Stimulated activated CD4-positive, alpha-beta T cell treated with anti-CD3 and anti-CD28 coated beads, Interleukin-15, amount 100 ng/mL, for 24 hours (primary cell): ENCODE measurements at places on chromosomes 6 and 20.
A peak's percentile ranks its signal among the peaks of the same experiment; 100 is the strongest.

DNA sequence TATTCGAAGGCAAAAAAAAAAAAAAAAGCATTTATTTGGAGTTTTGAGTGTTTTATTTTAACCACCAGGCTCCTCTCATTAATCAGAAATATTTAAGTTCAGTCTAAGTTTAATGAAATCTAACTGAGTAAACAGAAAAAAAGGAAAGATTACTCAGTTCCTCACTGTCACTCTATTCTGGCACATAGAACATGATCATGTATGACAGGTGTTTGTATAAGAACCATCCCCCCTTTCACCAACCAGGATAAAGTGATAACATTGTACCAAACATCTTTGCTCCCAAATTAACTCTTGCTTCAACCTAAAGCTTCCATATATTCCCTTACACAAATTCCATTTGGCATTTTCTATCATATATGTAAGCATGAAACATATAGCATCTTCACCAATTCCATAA, 176.2 kb upstream of the HSF2 start:
- no peak for DNase-seq

DNA sequence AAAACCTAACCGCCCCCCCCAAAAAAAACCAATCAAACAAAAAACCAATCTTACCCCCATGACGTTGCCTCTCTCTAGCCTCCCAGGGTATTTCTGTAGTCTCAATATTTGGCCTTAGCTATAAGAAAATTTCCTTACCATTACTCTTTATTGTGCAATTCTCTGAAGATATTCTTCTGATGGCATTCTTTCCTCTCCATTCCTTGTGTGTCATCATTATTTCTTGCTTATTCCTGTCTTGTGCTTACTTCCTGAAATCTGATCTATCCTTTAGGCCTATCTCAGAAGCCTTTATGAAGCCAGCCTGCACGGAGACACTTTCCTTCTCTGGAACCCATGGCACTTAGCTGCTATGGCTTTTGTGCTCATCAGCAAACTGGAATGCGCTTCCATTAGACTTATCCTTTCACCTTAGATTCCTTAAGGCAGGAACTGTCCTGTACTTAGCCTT, 65.9 kb upstream of the DDR1 start:
- no peak for DNase-seq

- DNase-seq: peak; percentile 6
Observed at GRCh38 chr6:2658788-2659187, 91.9 kb downstream of the MYLK4 start.

DNA sequence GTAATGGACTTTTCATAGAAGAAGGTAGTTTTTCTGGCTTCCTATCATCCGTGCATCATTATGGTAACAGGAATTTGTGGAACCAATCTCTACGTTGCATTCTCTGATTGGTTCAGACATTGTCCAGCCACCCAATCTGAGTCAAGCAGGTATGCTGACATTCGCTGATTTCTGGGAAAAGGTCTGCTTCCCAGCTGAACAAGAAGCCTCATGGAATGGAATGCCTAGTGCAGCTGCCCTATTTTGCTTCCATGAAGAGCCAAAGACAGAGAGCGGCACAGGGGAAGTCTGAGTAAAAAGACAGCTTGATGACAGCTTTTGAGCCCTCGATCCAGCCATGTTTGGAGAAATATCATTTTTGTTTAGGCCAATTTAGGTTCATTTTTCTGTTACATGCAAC, 38.5 kb upstream of the TXLNB start:
- no peak for DNase-seq

DNA sequence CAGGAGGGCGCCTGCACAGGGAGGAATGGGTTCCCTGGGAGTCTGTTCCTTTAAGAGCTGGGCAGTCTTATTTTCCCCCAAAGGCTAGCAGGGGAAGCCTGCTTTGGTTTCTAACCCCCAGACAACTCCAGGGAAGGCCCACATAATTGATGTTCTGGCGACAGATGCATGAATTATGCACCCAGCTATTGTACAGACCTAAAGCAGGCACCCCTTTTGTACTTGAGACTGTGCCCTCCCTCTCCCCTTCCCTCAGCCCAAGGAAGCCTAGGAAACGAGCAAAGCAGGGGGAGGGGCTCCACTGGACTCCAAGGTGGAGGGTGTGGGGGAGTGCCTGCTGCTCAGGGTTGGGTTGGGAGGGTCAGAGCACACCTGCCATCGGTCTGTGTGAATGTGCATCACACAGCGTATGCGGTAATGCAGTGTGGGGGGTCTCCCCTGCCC, 102.1 kb downstream of the KCNB1 start:
- no peak for DNase-seq

DNA sequence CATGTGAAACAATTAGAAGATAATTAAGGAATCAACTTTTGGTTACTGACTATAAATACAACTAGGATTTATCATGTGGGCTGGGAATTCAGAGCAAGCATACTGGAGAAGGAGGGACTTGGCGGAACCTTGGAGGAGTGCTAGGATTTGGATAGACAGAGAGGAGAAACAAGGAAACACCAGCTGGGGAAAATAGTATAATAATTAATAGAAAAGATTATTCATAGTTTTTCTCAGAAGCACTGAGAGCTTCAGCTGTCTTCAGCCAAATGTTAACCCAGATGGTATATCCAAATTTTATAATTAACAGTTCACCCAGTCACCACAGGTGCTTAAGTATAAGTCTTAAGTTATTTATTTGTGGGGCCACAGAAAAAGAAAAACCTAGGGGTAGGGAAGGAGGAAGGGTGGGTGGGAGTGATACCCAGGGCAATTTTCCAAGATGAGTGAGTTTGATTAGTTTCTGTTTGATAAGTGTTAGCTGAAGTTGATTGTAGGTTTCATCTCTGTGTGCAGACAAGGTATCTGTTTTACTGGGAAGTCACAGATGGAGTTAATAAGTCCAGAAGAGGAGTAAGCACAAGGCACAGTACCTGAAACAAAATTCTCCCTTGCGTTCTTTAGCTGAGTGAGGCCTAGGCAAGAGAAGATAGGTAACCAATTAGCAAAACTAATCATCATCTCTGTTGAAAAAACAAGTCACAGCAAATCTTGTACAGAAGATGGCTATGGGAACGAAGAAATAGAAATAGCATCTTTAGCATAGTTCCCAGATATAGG, 175.5 kb downstream of the TFAP2B start:
- no peak for DNase-seq

DNA sequence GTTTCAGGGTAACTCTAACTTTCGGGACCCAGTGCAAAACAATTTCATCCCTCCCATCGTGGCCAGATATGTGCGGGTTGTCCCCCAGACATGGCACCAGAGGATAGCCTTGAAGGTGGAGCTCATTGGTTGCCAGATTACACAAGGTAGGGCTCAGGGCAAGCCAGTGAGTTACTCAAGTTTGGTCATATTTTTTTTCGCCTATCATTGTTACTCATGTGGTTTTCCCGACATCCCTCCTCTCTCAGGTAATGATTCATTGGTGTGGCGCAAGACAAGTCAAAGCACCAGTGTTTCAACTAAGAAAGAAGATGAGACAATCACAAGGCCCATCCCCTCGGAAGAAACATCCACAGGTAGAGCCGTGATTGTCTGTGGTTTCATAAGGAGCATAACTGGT, 58.2 kb downstream of the DCBLD1 start:
- no peak for DNase-seq

DNA sequence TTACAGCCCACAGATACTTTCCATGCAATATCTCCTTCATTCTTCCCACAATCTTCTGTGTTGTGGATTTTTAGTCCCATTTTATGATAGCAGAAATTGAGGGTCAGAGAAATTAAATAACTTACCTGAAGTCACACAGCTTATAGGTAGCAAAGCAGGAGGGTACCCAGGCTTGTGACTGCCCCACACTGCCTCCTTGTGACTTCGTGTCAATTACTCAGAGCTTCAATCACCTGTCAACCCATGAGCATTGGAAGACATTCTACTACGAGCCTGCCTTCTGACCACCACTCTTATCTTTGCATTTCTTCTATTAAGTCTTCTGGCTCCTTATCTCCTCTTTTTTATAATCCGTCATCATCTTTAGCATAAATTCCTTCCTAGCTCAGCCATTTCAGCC, 71.6 kb upstream of the NRSN1 start:
- DNase-seq: no peak

- DNase-seq: no peak
Observed at GRCh38 chr6:35600659-35601125, 88.0 kb upstream of the TULP1 start.
